Posterior cingulate gyrus (tissue), 11 donors: ENCODE measurements at places on chromosomes 3 and 15.
A peak's percentile ranks its signal among the peaks of the same experiment; 100 is the strongest.

GRCh38 chr3:79167651-79168416, 600.0 kb downstream of the ROBO1 start:
- no peak for DNase-seq

DNA sequence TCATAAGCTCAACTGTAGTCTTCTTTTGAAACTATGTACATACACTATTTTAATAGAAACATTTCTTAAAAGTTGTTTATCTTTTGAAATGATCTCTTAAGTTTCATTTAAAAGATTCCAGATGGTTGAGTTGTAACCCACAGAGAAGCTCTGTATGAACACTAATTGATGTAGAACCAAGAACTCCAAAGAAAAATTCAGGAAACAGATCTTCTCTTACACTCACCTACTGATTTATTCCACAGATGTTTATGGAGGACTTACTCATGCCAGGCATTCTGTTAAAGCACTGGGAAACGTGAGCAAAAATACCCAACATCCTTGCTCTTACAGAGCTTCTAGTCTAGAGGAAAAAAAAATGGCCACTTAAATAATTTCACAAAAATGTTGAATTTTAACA, 551.1 kb downstream of the NAALADL2 start:
- DNase-seq: no peak

- no peak for DNase-seq
Observed at GRCh38 chr15:69200832-69201745, 40.7 kb downstream of the GLCE start.

DNA sequence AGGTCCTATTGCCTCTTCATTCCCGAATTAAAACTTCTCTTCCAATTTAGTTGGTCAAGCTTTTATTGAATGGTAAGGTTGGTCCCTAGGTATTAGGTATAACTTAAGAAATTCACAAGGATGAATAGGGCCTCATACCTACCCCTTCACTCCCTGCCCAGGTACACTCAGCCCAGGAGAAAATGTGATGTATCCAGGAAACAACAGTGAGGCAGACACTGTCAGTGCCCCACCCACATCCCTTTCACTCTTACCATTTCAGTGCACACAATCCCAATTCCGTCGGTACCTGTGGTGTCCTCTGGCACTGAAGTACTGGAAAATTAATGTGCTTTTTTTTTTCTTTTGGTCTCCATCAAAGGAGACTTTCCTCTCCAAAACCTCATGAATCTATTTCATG, 10.5 kb upstream of the C3orf49 start:
- no peak for DNase-seq

DNA sequence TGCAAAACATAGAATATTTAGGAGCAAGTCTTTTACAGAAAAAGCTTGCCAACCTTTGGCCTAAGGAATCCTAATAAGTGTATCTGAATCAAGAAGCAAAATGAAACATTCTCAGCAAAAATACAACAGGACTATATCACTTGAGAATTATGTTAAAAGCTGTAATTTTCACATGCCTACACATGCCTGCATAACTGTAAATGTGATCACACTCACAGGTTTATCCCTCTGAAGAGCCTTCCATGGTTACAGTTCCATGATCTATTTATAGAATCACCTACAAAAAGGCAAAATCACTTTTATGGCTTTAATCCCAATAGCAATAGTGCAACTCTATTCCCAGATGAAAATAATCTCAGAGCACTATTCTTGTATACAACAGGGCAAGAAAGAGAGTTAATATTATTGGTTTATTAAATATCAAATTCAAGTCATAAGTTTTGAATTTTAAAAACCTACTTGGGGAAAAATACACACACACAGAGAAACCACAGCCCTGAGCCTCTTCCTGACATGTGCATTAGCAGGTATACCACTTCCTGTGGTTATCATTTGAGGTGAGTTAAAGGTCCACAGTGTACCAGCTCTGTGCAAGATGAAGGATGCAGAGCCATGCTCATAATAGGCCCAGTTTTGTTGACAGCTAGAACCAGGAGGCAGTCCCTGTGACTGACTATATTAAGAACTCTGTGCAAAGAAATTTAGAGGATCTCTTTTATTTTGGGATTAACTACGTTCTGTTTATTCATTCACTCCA, 252.5 kb upstream of the TGFBR2 start:
- DNase-seq: no peak

DNA sequence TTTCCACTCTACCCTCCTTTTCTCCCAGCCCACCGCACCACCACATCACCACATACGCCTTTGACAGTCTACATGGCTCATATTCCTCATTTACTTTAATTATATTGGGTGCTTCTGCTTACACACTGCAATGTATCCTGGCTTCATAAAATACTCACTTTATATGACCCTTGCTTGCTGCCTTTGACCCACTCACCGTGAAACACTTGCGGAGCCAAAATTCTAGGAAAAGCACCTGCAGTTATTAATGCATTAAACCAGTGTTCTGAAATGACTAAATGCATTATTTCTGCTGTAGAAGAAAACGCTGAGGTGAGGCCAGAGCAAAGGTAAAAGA, 217.5 kb upstream of the ICE2 start:
- no peak for DNase-seq

GRCh38 chr3:20564966-20565365, 379.0 kb upstream of the SGO1 start:
- DNase-seq: no peak

- no peak for DNase-seq
Observed at GRCh38 chr3:59286791-59287531, 237.1 kb upstream of the CFAP20DC start.

DNA sequence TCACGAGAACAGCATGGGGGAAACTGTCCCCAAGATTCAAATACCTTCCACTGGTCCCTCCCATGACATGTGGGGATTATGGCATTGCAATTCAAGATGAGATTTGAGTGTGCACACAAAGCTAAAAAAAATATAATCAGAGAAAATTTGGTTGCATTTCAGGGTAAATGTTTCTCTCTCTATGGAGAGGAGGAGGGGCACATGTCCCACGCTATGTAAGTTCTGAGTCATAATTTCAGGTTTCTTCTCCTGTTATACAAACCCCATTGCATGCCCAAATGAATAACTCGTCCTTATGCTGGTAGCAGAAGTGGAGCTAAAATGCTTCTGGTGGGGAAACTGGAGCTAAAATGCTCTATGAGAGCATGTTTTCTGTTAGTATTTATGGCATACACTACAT, 209.7 kb upstream of the DCBLD2 start:
- DNase-seq: no peak

GRCh38 chr3:192090586-192090985, 629.6 kb downstream of the PYDC2 start:
- no peak for DNase-seq

- DNase-seq: no peak
Observed at GRCh38 chr3:143302638-143303171, 183.1 kb downstream of the CHST2 start.

DNA sequence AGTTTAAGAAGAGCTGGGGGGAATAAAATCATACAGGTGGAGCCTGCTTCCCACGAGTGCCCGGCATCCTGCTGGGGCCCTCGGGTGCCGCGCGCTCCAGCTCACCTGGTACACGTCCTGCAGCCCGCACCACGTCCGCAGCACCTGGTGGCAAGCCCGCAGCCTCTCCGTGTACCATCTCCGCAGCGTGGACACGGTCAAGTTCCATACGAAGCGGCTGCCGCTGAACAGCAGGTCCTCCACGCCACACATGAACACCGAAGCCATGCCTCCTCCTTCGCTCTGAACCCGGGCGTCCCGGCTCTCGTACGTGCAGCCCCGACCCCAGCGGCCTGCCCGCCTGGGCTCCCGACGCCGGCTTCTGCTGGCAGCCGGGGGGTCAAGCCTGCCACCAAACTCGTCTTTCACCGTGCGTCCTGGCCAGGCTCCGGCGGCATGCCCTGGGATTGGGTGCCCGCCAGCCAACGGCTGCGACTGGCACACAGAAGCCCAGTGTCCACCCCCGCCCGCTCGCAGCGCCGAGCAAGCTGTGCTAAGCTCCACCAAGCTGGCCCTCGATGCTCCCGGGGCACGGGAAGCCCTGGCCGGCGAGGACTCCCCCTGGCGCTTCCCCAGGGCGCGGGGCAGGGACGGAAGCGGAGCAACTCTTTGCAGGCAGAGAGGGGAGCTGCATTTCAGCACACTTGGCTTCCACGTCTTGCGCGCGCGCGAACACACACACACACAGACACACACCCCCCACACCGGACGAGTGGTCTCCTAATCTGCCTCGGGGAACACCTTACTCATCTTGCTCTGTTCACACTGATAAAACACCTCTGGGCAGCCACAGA, at the start of gene FRMD4B:
FRMD4B (minus strand) TSS at position 366 of the 833 bp plus-strand sequence; CDS start at position 267, 99 bp downstream.
- peak; percentile 96 for DNase-seq

- peak; percentile 45 for DNase-seq
Observed at GRCh38 chr15:98518823-98519561, 129.3 kb upstream of the IGF1R start.
